ENCODE measurements at places on chromosomes 6 and 20. TPM values are rescaled to one million over a fixed set of nuclear protein-coding genes. Genes with fewer than 3 reads are reported as not detected.

DNA sequence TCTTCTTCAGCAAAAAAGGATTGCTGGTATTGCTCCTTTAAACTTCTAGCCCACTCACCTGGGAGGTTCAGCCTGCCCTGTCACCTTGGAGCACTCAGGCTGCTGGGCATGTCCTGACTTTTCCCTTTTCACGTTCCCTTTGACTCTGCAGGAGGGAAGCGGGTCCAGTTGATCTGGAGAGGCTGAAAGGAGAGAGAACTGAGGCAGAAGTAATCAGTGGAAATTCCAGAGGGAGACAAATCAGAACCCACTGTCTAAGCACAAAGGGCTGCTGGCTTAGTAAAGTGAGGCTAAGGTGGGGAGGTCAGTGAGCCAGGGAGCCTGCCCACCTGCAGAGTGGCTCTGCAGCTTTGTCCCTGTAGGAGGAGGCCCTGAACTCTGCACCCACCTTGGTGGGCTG is 9.7 kb upstream of the SYNDIG1 start:
- H3K4me3 ChIP-seq: no peak overlapping the region
- no peaks in the 10 kb centered on the region for H3K27me3 ChIP-seq
- H3K4me1 ChIP-seq: peaks cover 19% of the 10 kb centered on the region
- H3K27ac ChIP-seq: no peak overlapping the region
- no peak for DNase-seq

DNA sequence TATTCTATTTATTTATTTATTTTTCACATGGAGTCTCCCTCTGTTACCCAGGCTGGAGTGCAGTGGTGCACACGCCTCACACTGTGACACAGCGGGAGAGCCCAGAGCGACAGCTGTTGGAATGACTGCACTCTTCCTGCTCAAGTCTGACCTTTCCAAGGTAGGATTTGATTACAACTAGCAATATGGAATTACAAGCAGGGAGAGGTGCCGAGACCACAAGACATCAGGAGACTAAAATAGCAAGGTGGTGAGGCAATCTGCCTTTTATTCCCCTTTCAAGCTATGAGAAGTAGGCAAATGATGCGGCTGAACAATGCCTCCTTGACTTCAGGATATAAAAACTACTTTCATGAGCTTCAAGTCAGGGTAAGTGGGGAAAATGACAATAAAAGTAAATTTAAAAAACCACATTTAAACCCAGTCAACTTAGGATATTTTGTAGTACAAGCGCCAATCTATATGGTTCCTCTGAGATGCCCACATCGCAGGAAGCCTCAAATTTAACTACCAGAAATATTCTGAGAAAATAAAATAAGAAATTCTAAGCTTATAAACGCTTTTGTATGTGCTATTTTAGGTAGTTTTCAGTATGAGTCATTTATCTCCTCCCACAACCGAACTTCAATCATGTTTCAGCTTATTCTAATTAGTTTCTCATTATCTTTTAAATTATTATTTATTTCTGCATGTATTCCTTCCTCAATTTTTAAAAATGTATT is 146.9 kb upstream of the SGK1 start:
- no peak for DNase-seq
- H3K27ac ChIP-seq: no peak overlapping the region
- H3K4me3 ChIP-seq: no peak overlapping the region
- no peaks in the 10 kb centered on the region for H3K4me1 ChIP-seq
- no peaks in the 10 kb centered on the region for H3K27me3 ChIP-seq
- H3K36me3 ChIP-seq: no peaks in the 10 kb centered on the region

DNA sequence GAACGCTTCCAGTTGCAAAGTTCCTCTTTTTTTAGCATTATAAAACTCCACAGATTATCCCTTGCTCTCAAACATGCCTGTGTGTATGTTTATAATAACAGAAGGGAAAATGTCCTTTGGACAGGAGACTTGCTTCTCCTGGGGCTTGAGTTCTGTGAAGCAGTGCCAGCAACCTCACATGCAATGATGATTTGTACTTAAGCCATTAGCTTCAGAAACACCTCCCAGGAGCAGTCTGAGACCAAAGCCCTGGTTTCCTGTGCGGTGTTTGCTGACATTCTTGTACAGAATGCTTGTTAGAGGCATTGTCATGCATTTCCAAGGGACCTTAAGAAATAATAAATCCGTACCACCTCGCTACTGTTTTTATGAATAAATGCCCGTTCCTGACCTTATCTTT is 752.8 kb downstream of the CBLN4 start:
- no peaks in the 10 kb centered on the region for H3K36me3 ChIP-seq
- H3K4me1 ChIP-seq: peaks cover 2% of the 10 kb centered on the region
- peaks cover 3% of the 10 kb centered on the region for H3K27me3 ChIP-seq
- DNase-seq: no peak
- no peak overlapping the region for H3K4me3 ChIP-seq
- H3K27ac ChIP-seq: no peak overlapping the region

Gene SLC9A8
- 7.5 TPM for total RNA-seq

DNA sequence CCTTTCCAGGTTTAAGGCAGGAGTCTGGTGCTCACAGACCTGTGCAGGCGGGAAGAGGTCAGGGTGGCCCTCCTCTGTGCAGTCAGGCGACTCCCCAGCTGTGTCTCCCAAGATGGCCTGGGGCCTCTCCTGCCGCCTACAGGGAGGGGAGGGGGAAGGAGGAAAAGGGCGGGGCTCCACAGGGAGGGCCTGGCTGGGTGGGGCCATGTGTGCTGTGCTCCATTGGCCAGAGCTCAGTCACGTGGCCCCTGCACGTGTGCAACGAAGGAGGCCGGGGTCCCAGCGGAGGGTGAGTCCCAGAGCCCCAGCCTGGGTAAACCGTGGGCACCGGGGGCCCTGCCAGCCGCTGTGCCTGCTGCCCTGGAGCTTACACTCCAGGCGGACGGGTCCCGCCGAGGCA is 211.6 kb downstream of the ZDHHC14 start:
- H3K27ac ChIP-seq: no peak overlapping the region
- H3K4me1 ChIP-seq: no peaks in the 10 kb centered on the region
- DNase-seq: no peak
- no peaks in the 10 kb centered on the region for H3K27me3 ChIP-seq
- peaks cover 34% of the 10 kb centered on the region for H3K36me3 ChIP-seq

- H3K27ac ChIP-seq: no peak overlapping the region
- no peak overlapping the region for H3K4me3 ChIP-seq
- H3K27me3 ChIP-seq: no peaks in the 10 kb centered on the region
- H3K36me3 ChIP-seq: no peaks in the 10 kb centered on the region
- H3K4me1 ChIP-seq: no peaks in the 10 kb centered on the region
Measured at GRCh38 chr6:117449549-117450439, 24.1 kb upstream of the ROS1 start.

All from H9 (cell line).